ENCODE measurements at places on chromosomes 2 and 18.

DNA sequence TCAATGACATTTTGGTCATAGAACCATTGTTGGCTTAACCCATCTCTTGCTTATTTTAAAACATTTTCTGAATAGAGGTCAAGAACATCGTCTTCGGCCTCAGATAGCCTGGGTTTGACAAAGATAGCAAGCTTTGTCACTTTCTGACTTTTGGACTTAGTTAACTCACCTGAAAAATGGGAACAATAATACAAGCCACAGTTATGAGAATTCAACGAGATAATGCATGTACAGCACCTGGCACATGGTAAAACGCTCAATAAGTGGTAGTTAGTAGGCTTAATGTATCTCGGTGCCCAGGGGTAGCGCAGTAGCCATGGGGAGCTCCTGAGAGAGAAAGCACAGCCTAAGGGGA, 446 bp upstream of the COPS7B start:
- DNase-seq: no peak

DNA sequence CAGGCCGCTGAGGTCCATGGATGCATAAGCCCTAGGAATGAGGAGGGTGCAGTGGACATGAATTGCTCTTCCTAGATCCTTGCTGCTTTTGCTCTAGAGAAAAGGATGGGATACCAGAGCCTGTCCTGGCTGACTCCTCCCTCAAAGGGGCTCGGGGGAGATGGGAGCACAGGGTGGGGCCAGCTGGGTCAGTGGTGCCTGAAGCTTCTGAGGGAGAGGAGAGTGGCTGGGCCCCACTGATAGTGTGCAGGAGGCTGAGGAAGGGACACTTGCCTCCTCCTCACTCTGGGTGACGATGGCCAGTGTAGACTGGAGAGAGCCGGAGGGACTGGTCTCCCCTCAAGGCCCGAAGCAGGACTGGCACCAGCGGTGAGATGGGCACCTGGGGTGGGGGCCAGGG, at the start of gene NT5DC4:
TSS of gene NT5DC4 (plus strand) at position 236 of the 400 bp plus-strand sequence. CDS start at position 296, 60 bp downstream.
- no peak for DNase-seq

GRCh38 chr2:130873700-130874346, 37.1 kb downstream of the ARHGEF4 start:
- DNase-seq: peak; percentile 66

- no peak for DNase-seq
These were observed 92.6 kb upstream of the KCNE4 start for GRCh38 chr2:222959358-222959757.

- DNase-seq: no peak
These were observed 149.5 kb upstream of the ZFP36L2 start for GRCh38 chr2:43375746-43376522.

DNA sequence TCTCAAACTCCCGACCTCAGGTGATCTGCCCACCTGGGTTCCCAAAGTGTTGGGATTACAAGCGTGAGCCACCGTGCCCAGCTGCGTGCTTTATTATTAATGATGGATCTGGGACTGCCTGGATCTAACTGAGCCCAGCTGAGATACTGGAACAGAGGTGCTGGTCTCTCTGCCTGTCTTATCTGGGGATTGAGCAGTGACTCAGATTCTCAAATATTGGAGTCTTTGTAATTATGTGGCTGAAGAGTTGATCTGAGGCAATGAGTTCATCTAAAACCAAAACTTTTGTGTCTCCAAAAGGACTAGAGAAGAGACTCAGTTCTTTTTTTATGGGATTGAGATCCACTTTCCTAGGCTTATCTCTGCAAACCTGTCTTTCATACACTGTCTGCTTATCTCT, 16.3 kb downstream of the PLEKHB2 start:
- no peak for DNase-seq

DNA sequence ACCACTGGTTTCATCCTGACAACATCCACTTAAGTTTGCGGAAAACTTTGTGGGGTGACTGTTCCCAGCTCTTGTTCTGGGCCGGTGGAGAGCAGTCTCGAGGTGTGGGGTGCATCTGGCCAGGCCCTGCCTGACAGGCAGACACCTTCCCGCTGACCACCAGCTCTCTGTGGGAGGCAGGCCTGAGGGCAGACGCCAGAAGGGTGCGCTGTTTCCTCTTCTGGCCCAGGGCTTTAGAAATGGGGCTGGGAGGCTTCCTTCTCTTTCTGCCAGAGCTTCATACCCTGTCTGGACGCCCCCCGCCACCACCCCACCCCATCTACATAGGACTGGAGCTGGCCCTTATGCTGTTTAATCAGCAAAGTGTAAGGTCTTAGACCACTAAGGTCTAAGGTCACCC, 263.8 kb downstream of the LOXHD1 start:
- no peak for DNase-seq

DNA sequence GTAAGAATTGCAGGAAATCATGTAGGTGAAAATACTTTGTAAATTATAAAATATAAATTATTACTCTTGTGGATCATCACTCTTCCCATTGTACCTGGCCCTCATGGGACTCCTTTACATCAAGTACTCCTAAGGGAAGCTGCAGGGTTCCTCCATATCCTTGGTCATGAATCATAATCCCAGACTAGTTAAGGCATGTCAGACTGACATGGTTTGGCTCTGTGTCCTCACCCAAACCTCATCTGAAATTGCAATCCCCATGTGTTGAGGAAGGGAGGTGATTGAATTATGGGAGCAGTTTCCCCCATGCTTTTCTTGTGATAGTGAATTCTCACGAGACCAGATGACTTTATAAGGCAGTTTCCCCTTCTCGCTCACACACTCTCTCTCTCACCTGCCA, 77.1 kb downstream of the CMPK2 start:
- DNase-seq: no peak

DNA sequence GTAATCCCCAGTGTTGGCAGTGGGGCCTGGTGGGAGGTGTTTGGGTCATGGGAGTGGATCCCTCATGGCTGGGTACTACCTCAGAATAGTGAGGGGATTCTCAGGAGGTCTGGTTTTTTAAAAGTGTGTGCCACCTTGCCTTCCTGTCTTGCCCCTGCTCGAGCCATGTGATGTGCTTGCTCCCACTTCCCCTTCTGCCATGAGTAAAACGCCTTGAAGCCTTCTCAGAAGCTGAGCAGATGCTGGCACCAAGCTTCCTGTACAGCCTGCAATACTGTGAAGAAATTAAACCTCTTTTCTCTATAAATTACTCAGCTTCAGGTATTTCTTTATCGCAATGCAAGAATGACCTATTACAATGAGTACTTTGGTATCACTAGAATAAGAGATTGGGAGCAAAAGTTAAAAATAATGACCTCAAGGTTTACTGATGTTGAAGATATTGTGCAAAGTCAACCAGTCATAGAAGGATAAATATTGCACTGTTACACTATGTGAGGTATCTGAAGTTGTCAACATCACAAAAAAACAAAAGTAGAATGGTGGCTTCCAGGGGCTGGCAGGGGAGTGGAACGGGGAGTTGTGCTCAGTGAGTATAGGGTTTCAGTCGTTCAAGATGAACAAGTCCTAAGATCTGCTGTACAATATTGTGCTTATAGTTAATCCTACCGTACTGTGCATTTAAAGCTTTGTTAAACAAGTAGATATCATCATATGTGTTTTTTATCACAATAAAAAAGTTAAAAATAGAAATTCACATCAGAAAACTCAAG, 938.3 kb upstream of the CNTNAP5 start:
- no peak for DNase-seq

- DNase-seq: no peak
These were observed 70.2 kb upstream of the FSHR start for GRCh38 chr2:49224426-49225010.

- DNase-seq: no peak
These were observed 215.8 kb downstream of the ALK start for GRCh38 chr2:29705616-29706015.

- DNase-seq: peak; percentile 50
These were observed 7.6 kb upstream of the TNS1 start for GRCh38 chr2:218010140-218010983.

DNA sequence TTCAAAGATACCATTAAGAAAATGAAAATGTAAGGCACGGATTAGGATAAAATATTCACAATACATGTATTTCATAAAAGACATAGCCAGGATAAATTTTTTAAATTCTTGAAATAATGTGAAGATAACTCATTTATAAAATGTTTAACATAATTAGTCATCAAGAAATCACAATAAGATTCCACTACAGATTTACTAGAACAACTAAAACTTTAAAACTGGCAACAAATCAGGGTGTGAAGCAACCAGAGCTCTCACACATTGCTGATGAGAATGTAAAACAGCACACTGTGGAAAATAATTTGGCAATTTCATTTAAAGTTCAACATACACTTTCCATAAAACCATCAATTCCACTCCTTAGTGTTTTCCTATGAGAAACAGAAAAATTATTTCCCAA, 89.6 kb upstream of the UBE2E3 start:
- no peak for DNase-seq

- no peak for DNase-seq
These were observed 80.0 kb downstream of the CCDC93 start for GRCh38 chr2:117933884-117934354.

DNA sequence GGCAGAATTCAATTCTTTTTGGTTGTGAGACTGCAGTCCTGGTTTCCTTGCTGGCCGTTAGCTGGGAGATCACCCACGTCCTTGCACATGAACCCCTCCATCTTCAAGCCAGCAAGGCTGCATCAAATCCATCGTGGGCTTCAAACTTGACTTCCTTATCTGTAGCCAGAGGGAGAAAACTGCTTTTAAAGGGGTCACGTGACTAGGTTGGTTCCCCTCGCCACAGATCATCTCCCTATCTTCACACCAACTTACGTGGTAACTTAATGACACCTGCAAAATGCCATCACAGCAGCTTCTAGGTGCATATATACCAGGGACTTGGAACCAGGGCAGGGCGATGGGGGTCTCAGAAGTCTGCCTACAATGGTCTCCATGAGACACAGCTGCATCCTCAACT, 169.5 kb downstream of the MTCL1 start:
- DNase-seq: no peak

DNA sequence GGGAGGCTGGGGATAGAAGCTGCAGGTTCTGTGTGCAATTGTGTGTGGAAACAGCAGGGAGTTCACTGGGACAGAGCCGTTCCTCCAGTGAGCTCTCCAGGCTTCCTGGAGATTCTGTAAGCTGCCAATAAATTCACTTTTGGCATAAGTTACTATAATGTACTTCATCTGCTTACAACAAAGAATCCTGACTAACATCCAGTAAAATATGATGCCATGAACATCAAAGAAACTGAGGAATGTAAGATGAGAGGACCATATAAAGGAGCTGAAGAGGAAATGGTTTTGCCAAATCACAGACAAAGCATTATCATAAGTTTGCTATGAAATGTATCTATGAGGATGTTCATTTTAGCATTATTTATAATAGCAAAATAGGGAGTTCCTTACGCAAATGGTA, 175.3 kb downstream of the KCNE4 start:
- DNase-seq: no peak

DNA sequence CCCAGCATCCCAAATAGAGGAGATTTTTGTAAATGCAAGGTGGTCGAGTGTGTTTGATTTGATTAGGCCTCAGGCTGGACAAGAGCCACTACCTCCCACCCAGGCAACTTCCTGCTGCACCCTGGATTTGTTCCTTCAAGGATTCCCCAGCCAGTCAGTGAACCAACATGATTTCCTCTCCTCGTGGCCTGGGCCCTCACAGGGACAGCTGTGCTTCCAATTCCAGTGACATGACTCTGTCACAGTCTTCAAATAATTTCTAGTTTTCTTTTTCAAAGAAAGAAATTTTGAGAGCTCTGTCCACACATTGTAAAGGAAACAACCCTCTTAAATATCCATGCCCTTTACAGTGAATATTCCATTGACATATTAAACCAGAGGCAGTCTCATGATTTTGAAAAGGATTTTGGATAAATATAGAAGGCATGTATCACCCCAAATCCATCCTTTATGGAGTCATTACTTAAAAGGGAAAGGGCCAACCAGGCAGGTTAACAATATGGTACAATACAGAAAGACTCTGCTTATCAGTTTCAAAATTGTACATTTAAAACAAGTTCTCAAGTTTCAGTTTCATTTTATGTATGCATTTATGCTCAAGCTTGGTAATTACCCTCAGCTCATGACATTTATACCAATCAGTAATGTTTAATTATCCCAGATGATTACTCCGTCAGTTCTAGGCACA, 121.3 kb upstream of the FOSL2 start:
- no peak for DNase-seq
